ENCODE measurements at places on chromosomes 16 and 17.

- no peak for DNase-seq
Measured at GRCh38 chr16:27182906-27183405, 20.4 kb upstream of the KDM8 start.

DNA sequence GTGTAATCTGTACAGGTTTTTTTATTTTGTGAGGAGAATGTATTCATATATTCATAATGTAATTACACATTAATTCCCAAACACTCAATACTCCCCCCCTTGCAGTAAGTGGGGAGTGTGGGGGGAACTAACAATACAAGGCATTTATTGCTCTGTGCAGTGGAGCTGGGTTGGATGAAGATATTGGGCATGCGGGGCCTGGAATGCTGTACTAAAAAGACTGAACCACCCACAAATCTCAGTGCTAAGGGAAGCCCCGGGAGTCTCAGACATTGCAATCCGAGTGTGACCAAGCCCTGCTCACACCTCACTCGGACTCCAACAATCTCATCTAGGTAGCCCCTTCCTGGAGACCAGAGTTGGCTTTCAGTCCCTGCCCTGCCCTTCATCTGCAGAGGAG is 6.0 kb downstream of the PLLP start:
- DNase-seq, result no peak

GRCh38 chr17:74408815-74409214 is 23.1 kb upstream of the GPRC5C start:
- DNase-seq, result no peak

GRCh38 chr17:43363181-43363925 is 35.4 kb upstream of the ARL4D start:
- no peak for DNase-seq

GRCh38 chr17:74952431-74953133 is 16.9 kb downstream of the OTOP3 start:
- DNase-seq, result no peak
